EH (cell line): ENCODE measurements at places on chromosomes 12 and 14.
A peak's percentile ranks its signal among the peaks of the same experiment; 100 is the strongest.

DNA sequence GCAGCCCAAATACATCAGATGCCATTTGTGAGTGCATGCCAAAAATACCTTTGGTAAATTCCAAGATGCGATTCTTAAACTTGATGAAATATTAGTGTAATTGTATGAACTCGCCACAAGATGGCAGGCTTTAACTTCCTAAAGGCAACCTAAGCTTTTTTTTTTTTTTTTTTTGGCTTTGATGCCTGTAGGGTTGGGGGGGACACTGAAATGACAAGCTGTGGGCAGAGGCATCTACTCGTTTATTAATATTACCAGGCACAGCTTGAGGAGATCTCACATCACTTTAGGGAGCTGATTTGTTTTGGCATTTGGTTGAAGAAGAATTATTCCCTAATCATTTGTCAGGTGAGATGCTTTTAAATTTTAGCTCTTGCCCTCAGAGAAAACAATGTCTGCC, 126.7 kb upstream of the CCDC196 start:
- peak; percentile 66 for DNase-seq

GRCh38 chr14:105034315-105035039, 13.6 kb upstream of the CDCA4 start:
- DNase-seq: no peak

GRCh38 chr12:78396538-78396937, 468.0 kb upstream of the SYT1 start:
- no peak for DNase-seq

GRCh38 chr14:68561531-68562007, 231.3 kb downstream of the ZFP36L1 start:
- no peak for DNase-seq

GRCh38 chr12:66269757-66270383, 32.4 kb upstream of the HELB start:
- DNase-seq: peak; percentile 65

DNA sequence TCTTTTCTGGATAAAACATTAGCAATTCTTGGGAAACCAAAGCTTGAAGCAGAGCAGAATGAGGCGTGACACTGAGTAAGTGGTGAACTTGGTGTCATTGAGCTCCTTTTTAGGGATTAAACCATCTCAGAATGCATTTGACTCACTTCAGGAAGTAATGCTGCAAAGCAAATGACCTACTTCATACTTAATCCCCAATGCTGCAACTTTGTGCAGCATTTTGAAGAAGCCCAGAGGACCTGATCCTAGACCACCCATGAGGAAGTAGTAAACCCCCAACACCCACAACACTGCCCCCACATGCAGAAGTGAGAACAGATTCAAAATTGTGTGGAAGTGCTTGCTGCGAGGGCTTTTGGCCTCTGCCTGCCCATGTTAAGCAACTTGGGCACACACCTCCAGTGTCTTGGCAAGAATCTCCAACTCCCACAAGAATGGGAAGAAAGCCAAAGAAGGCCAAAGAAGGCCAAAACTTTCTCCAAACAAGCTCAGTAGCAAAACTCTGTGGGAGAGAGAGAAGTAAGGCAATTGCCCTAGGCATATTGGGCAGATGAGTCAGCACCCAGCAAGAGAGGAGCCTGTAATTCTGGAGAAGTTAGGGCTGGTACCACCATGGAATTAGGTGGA, 69.2 kb upstream of the ETV6 start:
- peak; percentile 98 for DNase-seq

- DNase-seq: no peak
These were observed 68.4 kb upstream of the DLK1 start for GRCh38 chr14:100658181-100658886.

DNA sequence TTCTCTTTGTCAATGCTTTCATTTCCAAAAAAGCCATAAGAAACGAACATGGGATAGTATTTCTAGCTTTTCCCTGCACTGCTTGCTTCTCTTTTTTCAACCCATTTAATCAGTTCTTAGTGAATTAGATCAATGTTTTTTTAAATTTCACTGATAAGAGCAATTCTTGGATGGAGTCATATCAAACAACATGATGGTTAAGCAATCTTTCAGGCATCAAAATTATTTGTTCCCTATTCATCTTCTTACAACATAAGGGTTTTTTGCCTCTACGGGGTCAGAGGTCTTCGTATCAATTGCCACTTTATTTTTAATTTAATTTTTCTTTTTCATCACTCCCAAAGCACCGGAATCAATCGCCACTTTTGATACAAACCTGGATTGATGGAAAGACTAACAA, 103.8 kb upstream of the RESF1 start:
- DNase-seq: no peak

DNA sequence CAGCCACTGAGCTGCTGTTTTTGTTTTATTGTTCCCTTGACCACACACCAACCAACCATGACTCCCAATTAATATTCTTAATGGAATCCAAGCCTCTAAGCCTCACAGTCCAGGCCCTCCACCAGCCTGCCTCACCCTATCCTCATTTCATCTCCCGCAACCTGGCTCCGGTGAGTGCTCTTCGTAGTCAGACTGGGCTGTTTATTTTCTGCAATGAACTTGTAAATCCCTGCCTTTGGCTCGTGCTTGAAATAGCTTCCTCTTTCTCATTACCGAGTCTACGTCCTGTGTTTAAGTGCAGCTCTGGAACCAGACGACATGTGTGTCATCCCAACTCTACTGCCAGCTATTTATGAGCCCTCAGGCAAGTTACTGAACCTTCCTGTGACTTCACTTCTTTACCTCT, 12.4 kb upstream of the ETFBKMT start:
- DNase-seq: peak; percentile 72

GRCh38 chr12:57872362-57872761, 25.8 kb upstream of the CTDSP2 start:
- no peak for DNase-seq

- no peak for DNase-seq
These were observed 56.4 kb upstream of the NEDD1 start for GRCh38 chr12:96850676-96851075.

- DNase-seq: no peak
These were observed 3.3 kb downstream of the AKT1 start for GRCh38 chr14:104792101-104792884.

GRCh38 chr12:52010152-52010622, 3.4 kb downstream of the TAMALIN start:
- DNase-seq: peak; percentile 67

- DNase-seq: no peak
These were observed 982.0 kb downstream of the VRK1 start for GRCh38 chr14:97779140-97779539.

- peak; percentile 25 for DNase-seq
These were observed 27.8 kb downstream of the CLIP1 start for GRCh38 chr12:122394626-122395194.

GRCh38 chr12:121124402-121125109, 8.1 kb upstream of the P2RX7 start:
- DNase-seq: peak; percentile 89

DNA sequence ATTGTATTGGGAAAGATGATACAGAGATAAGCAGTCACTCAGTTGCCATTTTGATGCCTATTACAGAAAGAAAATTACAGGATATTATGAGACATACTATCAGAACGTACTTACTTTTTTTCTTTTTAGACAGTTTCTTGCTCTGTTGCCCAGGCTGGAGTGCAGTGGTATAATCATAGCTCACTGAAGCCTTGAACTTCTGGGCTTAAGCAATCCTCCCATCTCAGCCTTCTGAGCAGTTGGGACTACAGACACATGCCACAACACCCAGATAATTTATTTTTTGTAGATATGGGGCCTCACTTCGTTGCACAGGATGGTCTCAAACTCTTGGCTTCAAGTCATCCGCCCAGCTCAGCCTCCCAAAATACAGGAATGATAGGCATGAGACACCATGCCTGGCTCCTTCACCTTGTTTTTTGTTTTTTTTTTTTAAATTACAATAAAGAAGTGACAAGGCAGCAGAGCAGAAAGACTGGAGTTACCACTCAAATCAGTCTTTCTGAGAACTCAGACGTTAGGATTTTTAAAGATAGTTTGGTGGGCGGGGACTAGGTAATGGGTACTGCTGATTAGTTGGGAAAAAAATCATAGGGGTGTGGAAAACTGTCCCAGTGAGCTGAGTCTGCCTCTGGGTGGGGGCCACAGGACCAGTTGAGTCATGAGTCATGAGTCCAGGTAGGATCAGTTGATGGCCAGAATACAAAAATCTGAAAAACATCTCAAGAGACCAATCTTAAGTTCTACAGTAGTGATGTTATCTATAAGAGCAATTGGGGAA, 11.5 kb upstream of the CPM start:
- no peak for DNase-seq

- no peak for DNase-seq
These were observed 128.5 kb downstream of the KCNK10 start for GRCh38 chr14:88194531-88194930.

DNA sequence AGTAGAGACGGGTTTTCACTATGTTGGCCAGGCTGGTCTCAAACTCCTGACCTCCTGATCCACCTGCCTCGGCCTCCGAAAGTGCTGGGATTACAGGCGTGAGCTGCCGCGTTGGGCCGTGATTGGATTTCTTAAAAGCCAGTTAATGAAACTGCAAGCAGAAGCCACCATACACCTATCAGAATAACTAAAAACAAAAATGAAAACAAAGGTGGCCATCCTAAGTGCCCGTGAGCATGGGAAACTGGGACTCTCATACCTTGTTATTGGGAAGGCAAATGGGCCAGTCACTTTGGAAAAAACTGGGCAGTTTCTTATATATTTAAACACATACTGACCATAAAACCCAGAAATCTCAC, 7.7 kb upstream of the TCTN1 start:
- no peak for DNase-seq

DNA sequence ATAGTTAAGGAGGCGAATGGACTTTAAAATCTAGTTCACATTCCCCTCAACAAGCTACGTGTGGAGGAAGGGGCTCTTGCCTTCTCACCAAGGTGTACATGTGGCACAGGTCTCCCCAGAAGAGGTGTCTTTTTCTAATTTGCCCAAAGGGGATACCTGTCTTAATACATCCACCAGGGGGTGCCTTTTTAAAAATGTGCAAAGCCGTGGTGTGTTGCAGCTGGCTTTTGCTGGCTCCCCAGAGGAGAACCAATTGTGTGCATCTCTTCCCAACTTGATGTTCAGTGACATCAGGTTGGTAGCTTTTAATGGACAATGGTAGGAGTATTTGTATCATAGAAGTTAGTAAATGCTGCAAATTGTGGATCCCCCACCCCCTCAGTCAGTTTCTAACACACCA, 33.8 kb downstream of the CREBL2 start:
- peak; percentile 52 for DNase-seq

- no peak for DNase-seq
These were observed 22.9 kb downstream of the FBXW8 start for GRCh38 chr12:116933512-116934246.

- DNase-seq: no peak
These were observed 6.1 kb upstream of the ANO6 start for GRCh38 chr12:45209784-45210183.
